ENCODE measurements at places on chromosomes 5 and 9.

DNA sequence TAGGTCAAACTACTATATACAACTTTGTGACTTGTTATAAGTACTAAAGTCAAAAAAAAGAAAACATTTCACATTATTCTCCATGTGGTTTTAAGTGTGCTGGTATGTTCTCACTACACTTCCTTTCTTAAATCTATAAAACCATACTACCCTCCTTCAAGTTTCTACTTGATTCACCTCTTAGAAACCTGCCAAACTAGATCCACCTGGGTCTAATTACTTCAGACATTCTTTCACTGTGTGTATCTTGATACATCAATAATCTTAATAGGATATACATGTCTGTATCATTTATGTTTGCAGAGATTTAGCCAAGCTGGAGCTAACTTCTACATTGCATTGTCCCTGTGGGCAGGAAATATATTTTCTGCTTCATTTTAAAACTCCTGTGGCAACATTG lies 1012.6 kb downstream of the EFNA5 start:
- DNase-seq, result no peak

DNA sequence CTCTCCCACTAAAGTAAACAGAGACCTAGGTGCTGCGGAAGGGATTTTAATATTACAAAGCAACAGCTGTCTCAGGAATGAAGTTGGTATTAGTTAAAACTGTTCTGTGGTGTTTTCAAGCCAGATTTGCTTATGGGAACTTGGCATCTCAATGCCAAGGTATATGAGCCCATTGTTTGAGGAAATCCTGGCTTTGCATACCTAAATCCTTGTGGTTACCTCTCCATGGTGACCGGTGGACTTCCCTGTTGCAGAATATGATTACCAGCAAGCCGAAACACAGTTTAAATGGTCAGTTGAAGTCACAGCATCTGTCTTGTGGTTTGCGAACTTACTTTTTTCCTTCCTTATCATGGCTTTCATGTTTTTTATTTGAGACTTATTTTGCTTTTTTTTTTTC lies 62.3 kb upstream of the TXNDC8 start:
- DNase-seq, result no peak

GRCh38 chr5:83957188-83957587 lies 236.5 kb upstream of the HAPLN1 start:
- no peak for DNase-seq

- DNase-seq, result no peak
Measured at GRCh38 chr9:70003901-70004714, 39.5 kb upstream of the MAMDC2 start.

DNA sequence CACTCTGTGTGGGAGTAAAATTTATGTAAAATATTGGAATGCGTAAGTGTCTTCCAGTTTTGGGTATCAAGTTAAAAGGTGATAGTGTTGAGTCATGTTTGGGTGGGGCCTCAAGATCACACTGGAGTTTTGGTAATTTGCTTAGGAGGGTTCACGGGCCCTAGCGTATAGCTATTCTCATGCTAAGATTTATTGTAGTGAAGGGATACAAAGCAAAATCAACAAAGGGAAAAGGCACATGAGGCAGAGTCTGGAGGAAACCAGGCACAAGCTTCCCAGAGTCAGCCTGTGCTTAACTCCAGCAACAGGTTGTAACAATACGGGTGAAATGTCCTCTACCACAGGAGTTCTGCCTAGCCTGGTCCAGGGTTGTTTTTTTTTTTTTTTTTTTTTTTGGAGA lies 20.2 kb downstream of the HSPA4 start:
- DNase-seq, result no peak

- DNase-seq, result no peak
Measured at GRCh38 chr5:139926797-139927503, 116.1 kb downstream of the NRG2 start.

- no peak for DNase-seq
Measured at GRCh38 chr5:22598796-22599195, 254.3 kb downstream of the CDH12 start.

GRCh38 chr5:91352831-91353695 lies 30.1 kb downstream of the ARRDC3 start:
- DNase-seq, result no peak

- DNase-seq, result no peak
Measured at GRCh38 chr9:88753691-88754367, 218.9 kb downstream of the NXNL2 start.

- no peak for DNase-seq
Measured at GRCh38 chr5:54093861-54094260, 216.5 kb downstream of the ARL15 start.

DNA sequence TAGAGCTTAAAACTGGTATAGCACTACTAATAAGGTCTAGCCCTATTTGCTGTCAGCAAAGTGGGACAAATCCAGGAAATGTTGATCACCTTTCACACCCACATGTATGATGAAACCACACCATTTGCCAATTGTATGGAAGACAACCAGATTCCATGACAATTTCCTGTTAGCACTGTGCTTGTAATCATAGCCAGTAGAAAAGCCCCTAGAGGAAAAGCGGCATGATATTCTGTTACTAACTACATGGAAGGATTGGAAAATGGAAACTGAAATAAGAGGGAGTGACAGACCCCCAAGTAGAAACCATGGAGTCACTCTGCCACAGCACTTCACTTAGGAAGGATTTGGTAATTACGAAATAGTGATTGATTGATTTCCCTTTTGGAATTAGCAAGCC lies 923 bp downstream of the SPATA6L start:
- DNase-seq, result no peak

DNA sequence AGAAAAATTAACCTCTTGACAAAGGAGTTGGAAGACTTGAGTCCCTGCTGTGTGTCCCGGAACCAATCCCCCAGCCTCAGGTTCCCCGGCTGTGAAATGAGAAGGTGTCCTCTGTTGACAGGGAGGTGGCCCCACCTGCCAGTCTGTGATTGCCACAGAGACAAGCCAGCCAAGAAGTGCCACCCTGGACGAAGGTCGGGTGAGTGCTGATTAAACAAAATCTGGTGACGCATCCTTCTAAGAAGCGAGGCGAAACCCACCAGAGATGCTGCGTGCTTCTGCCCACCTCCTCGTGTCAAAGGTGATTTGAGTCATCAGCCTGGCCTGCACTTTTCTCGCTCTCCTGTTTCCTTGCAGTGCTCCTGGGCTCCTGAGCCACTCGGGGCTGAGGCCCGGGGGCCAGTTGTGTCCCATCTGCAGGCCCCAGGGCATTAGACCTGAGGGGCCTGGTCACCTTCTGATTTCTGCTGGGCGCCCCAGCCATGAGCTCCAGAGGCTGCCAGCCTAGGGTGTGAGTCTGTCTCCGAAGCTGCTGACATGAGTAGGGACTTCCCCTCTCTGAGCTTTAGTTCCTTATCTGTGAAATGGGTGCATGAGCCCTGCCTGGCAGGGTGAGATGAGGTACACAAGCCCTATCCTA lies 28.7 kb downstream of the NEK6 start:
- DNase-seq, result no peak

- DNase-seq, result no peak
Measured at GRCh38 chr5:77898385-77898784, 122.2 kb upstream of the TBCA start.

DNA sequence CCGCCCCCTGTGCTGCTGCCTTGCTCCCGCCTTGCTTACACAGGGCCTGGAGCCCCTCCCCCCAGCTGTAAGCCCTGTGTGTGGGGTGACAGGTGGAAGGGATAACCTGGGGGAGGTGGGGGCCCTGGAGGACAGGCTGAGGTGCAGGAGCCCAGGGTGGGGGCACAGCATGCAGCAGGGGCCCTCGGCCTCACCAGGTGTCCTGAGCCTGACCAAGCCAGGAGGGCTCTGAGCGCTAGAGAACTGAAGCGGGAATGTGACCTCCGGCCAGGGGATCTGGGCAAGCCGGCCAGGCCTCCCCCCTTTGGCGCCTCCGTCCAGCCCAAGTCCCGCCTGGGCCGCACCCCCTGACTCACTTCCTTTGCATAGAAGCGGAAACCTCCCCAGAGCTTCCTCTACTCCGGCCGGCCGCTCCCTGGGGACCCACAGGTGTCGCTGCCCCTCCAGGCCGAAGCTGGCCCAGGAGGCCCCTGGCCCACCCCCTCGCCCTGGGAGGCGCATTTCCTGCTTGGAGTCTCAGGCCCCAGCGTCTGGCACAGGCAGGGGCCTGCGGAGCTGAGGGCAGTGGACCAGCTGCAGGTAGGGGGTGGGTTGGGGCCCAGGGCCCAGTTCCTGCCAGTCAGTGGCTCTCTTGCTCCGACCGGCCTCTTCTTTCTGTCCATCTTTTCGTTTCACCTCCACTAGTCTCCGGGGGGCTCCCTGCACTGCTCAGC lies at the start of gene TOR4A:
Gene TOR4A (plus strand): TSS at position 398 of the 713 bp plus-strand sequence. CDS start 964 bp downstream, outside the sequence.
- no peak for DNase-seq

- DNase-seq, result no peak
Measured at GRCh38 chr5:95962785-95963184, 1.1 kb upstream of the ELL2 start.

- DNase-seq, result no peak
Measured at GRCh38 chr5:156623381-156624040, 226.6 kb upstream of the PPP1R2B start.

- no peak for DNase-seq
Measured at GRCh38 chr5:119347574-119347973, 8.2 kb upstream of the TNFAIP8 start.

- DNase-seq, result no peak
Measured at GRCh38 chr9:14156046-14156445, 157.9 kb downstream of the NFIB start.

DNA sequence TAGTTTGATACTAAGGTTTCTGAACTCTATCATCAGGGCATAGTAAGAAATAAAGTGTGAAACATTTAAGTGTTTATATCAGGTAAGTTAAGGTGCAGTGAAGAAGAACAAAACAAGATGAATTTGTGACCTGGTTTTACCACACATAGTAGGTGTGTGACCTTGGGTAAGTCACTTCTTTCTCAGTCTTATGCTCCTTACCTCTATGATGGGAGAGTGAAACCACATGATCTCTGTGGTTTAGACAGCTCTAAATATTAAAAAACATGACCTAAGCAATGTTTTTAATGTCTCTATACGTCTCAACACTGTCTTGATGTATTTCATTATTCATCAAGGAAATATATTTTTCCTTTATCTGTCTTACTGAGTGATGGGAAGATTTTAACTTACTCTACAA lies 629.6 kb upstream of the DMAC1 start:
- DNase-seq, result no peak

- no peak for DNase-seq
Measured at GRCh38 chr9:14471041-14471440, 157.1 kb upstream of the NFIB start.

DNA sequence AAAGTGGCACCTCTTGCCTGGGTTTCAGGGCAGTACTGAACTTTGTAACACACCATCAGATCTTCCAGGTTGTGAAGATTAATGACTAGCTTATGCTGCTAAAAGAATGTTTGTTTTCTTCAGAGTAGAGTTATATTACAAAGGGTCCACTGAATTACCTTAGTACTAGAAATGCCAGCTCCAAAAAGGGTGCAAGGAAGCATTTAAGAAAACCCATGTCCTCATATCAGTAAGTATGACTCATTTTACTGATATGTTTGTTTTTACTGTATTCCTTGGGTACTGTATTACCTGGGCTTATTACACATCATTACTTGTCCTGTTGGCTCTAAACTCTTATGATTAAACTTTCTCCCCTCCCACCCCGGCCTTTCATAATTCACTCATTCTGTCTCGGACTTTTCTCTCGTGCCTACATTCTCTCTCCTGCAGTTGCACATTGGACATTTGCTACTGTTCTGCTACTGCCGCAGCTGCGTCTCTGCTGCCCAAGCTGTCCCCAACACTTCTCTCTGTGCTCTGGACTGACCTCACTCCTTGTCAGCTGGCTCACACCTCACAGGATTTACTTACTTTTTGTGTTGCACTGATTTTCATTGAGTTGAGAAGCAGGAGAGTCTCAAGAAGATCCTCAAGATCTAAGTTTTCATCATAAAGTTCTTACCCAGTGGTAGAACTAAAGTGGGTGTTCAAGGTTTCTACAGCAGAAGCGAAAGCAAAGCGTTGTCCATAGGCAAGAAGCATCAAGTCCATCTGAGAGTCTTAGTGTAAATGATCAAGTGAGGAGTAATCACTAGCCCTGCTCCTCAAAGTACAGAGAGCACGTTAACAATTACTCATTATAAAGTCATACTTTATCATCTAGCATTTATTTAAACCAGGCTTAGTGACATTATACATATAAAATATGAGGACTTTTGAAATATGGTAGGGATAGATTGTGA lies 53.2 kb upstream of the C9orf72 start:
- DNase-seq, result no peak

DNA sequence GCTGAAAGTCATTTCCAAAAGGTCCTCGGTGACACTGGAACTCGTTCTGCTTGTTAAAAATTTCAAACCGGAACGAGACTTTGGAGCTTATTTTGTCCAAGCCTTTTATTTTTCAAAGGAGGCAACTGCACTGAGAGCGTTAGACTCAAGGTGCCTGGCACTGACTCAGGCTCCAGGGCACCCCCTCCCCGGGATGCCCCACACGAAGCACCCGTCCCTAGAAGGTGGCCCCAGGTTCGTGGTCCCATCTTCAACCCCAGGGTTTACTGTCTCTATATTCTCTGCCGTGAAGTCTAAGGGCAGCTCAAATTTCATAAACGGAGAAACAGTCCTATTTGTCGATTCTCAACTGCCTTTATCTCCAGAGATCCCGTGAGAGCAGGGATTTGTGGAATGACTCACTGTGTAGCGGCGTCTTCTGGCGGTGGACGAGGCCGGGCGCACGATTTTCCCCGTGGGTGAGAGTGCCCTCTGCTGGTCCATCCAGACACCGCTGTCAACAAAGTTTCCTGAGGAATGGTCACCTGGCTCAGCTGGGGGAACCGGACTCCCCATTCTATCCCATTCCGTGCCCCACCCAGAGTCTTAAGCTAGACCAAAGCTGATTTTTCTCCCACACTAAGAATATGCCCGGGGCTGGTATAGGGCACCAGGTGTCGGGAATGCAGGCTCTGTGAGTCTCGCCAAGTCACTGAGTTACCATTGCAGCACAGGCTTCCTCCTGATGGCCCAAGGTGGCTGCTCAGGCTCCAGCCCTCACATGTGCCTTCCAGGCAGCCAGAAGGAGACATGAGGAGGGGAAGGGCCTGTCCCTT lies 27.1 kb upstream of the SLC6A19 start:
- DNase-seq, result no peak

DNA sequence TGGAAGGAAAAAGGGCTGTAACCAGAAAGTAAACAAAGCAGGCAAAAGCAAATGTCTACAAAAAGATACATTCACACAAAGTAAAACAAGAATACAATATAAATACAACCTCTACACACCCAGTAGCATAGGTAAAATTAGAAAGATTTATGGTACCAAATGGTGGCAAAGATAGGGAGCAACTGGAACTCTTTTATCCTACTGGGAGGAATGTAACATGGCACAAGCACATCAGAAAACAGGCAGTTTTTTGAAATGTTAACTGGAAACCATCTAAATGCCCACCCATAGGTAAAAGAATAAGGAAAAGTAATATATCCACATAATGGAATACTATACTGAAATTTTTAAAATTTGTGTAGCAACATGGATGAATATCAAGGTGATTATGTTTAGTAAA lies 8.7 kb upstream of the ARL14EPL start:
- no peak for DNase-seq

DNA sequence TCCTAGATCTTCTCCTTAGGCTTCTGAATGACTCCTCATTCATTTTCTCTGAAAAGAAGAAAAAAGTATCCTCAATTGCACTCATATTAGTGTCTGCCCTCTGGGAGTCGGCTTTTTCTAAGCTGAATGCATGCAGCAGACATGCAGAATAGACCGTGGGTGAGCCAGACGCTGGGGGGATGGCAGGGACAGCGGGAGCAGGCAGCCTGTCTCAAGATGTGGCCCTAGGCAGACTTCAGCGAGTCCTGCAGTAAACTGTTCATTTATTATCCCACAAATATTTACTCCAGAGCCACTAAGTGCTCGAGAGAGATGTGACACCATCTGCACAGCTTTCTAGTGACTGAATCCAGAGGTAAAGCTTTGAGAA lies 164.9 kb upstream of the RAI14 start:
- no peak for DNase-seq

GRCh38 chr5:133869519-133870335 lies 98.7 kb downstream of the C5orf15 start:
- no peak for DNase-seq
